Amygdala (tissue), 56 donors: ENCODE measurements at places on chromosomes 5 and 9.

GRCh38 chr9:129569502-129570449, 51.1 kb downstream of the C9orf50 start:
- DNase-seq, result no peak

GRCh38 chr5:54742417-54742891, 224.9 kb downstream of the SNX18 start:
- no peak for DNase-seq

DNA sequence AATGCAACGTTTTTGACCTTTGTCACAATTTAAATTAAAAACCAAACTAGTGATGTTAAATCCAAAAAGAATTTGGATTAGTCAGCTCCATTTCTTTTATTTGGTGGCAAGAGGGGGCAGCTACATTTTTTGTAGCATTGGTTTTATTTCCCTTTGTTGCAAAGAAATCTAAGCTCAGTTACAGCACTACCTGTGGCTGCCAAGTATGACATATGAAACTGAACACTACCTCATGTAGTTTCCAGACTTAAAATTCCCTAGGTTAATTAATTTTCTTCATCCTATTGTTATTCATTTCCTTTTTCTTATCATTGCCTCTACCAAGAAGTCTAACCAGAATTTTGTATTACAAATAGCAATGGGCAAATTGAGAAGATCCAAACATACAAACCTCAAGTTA, 393.5 kb downstream of the BRINP1 start:
- DNase-seq, result no peak

GRCh38 chr5:116455061-116455460, 119.6 kb downstream of the SEMA6A start:
- DNase-seq, result no peak

- DNase-seq, result no peak
Measured at GRCh38 chr5:35854248-35854647, 2.4 kb upstream of the IL7R start.

DNA sequence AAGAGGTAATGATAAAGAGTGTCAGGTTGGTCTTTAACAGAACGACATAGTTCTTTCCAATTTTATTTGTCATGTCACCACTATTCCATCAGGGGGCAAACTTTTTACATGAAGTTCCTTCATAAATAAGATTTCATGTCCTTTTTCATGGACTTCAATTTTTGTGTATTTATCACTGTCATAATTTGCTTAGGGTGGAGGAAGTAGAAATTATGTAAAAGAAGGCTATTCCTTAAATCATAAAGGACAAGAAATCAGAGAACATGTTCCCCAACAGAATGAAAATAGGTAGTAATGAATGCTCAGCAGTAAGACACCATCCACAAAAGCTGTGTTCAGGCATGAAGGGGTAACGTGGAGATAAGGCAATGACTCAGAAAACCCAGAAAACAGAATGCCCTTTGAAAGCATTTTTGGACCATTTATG, 72.7 kb downstream of the ZFAND5 start:
- DNase-seq, result no peak

DNA sequence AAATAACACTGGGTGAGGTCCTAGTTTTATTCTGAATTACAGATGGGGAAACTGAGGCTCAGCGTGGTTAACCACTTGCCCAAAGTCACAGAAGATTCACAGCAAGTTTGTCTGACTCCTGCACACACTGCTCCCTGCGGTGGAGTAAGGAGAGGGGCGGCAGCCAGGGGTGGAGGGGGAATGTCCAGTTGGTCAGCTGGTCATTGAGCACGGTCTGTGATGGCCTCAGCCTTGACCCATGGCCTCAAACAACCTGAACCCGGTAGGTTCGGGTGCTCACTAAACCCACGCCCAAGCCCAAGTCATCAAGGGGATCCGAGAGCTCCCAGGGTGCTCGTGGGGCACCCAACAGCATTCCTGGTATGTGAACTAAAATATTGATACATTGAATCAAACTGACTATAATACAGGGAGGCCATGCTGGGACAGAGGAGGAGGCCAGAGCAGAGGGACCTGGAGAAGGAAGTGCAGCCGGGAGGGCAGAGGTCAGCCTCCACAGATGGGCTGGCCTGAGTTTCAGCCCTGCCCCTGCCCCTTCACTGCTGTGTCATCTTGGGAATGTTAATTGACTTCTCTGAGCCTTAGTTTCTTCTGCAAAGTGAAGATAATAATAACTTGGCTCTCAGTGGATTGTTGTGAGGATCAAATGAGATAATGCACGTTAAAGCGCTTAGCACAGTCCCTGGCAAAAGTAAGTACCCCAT, 3.6 kb upstream of the IL17B start:
- no peak for DNase-seq
